ENCODE measurements at places on chromosomes 6 and 20.
A peak's percentile ranks its signal among the peaks of the same experiment; 100 is the strongest.

DNA sequence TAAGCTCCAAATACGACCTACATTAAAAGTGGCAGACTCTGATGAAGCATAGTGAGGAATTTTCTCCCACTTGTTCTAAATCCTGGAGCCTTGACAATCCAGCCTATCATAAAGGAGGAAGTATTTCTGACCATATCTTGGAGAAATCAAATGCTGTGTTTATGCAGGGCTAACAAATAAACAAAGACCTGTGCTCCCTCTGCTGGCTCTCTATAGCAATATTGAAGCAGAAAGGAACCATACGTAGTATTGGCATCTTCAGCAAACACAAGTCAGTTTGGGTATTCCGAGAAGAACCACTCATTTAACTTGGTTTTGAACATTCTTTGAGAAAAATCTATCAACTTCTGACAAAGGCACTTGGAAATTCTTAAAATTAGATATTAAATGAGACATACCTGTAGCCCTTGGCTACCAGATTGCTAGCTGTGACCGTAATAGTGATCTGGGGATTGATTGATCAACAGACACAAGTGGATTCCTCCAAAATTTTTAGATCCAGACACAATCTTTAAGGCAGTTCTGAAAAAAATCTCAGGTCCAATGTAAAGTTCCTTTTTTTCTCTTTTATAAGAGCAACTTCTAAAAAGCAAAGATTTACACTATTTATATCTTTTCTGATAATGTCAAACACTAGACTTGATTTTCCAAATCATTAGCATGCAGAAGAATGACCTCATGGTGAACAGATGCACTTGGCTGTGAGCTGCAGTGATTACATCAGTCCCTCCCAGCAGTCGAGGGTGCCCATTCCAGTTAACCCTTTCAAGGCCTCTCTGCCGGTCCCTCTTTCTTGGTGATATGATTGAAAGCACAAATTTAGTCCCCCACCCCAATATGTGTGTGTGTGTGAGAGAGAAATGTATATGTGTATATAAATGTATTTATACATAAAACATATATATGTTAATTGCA lies 40.2 kb downstream of the INSM1 start:
- DNase-seq: peak; percentile 5

DNA sequence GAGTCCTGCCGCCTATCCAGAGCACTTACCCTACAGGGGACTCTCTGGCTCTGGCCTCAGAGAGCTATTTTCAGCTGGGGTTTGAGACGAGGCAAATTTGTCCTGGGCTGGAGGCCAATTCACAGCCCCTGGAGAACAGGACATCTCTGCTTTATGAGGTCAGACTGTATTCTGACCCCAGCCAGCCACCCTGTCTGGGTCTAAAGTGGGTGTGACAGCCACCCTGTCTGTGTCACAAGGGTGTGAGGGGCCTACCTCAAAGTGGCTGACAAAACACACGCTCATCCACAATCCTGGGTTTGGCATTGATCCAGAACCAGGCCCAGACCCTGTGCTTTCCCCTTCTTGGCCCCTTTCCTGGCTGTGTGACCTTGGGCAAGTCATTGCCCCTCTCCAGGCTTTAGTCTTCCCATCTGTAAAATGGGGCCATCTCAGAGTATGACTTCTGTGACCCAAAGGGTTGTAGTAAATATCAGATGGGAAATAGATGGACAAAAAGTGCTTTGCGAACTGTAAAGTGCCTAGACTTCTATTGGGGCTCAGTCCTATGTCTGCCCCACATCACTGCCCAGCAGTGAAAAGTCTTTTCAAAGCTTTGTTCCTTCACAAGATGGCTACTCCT lies 44.1 kb upstream of the TGM2 start:
- peak; percentile 66 for DNase-seq

DNA sequence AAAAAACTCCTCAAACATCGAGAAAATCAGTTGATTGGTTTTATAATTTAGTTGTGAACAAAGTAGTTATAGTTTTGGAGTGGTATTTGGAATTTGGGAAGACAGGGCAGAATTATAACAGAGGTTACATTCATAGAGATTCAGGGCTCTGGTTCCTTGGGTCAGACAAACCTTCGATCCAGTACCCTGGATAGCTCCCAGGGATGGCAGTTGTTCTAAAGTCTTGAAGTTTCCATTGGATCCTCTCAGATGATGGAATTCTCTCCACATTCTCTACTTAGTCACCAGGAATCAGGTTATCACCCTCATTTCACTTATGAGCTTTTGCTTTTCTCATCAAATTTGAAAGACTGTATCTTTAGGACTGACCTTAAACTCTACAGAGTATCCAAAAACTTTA lies 285.1 kb downstream of the CENPW start:
- peak; percentile 64 for DNase-seq

DNA sequence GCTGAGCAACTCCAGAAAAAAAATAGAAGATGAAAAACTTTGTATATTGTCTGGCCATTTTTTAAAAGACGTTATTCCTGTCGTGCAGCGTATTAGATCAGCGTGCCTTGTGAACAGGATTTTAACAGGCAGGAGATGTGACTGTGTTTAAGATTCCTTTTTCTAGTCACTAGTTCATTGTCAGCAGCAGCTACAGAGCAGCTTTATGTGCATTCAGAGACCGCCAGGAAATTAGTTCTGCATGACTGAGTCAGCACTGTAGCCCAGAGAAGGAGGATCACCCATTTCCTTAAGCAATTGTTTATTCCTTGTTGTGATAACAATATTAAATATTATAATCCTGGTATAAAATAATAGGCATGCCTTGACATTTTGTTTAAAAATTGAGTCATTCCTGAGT lies 75.4 kb upstream of the ADGRB3 start:
- DNase-seq: peak; percentile 22

GRCh38 chr6:157674061-157674460 lies 149.0 kb upstream of the SNX9 start:
- no peak for DNase-seq

GRCh38 chr20:37406010-37406998 lies 60.4 kb downstream of the SRC start:
- peak; percentile 38 for DNase-seq

GRCh38 chr6:116682334-116682712 lies 1.3 kb downstream of the KPNA5 start:
- DNase-seq: no peak

GRCh38 chr20:418858-419365 lies 10.8 kb downstream of the RBCK1 start:
- no peak for DNase-seq

GRCh38 chr6:18412644-18413043 lies 25.5 kb downstream of the RNF144B start:
- DNase-seq: peak; percentile 82

DNA sequence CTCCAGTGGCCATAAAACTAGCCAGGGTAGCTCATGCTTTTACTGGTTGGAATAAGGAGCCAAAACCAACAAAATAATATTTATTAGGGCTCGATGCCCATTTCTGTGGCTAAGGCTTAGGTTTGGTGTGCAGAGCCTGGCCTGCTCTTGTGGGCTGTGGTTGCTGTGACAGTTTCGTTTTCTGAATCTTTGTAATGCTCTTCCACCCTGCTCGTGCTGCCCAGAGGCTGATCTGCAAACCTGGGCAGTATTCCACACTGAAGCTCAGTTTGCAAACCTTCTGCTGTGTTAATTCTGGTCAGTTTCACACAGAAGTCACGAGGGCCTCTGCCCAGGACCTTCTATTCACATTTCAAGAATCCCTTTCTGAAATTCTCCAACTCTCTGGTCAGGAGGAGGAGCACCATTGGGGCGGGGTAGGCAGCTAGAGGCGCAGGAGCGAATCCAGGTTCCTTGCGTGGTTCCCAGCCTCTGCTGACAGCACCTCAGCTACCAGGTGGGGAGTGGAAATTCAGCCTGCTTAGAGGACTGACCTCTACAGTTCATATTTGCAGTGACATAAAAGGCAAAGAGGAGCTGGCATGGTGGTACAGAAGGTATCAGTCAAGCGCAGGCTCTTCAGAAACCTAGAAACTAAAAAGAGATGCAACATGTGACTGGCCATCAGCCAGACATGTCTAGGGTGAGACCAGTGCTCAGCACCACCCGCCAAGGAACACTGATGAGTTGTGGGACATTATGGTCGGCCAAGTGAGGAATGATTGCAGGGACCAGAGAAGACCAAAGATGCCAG lies 14.3 kb upstream of the C20orf144 start:
- DNase-seq: peak; percentile 84

- DNase-seq: no peak
These were observed 45.3 kb downstream of the B4GALT5 start for GRCh38 chr20:49668181-49668877.

GRCh38 chr6:31170600-31170881 lies at the start of gene POU5F1:
TSS of gene POU5F1 (minus strand) at chr6:31170682. CDS start at chr6:31170620, 62 bp downstream.
- DNase-seq: no peak

DNA sequence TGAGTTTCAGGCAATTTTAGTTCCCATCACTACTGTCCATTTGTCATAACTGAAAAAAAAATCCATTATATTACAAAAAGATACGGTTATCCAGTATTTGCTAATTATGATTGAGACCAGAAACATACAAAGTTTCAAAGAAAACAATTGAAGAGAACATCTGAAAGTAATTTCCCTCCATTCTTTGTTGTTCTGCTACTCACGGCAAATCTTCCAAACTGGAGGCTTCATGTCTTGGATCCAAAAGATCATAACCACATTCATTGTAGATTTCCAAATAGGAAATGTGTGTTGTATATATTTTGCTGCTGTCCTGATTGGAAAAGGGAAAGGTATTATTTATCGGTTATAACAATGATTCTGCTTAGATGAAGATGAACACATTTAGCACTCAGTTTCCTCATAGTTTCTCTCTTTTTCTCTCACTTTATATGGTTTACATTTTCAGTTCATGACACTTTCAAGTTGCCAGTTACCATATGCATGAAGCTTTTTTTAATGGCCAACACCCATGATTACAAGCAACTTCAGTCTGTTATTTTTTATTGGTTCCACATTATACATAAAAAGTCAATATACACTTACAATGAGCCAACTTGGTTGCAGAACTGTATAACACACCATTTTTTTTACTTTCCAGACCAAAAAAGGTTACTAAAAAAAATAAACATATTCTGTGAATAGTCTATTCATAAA lies 90.4 kb downstream of the KIF6 start:
- DNase-seq: no peak

- DNase-seq: no peak
These were observed 77.8 kb downstream of the CD164 start for GRCh38 chr6:109304284-109305015.

- no peak for DNase-seq
These were observed 665.6 kb downstream of the PTPRT start for GRCh38 chr20:42524058-42524457.

- DNase-seq: no peak
These were observed 952.5 kb upstream of the MAN1A1 start for GRCh38 chr6:120302041-120302440.

DNA sequence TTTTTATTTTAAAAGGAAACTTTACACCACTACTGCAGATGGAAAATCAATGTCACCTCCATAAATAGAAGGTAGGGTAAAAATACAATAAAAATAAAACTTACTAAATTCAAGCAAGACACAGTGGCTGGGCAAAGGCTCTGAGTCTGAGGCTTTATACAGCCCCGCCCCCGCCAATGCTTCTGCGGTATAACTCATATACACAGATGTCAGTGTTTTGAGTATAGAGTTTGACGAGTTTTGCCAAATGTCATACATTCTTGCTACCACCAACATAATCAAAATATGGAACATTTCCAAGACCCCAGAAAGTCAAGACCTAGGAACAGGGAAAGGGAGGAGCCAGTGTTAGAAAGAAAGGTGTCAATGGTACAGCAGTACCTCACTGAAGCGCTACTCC lies 12.8 kb downstream of the NFATC2 start:
- DNase-seq: peak; percentile 60

GRCh38 chr6:111681860-111682259 lies 76.2 kb upstream of the TRAF3IP2 start:
- DNase-seq: no peak

DNA sequence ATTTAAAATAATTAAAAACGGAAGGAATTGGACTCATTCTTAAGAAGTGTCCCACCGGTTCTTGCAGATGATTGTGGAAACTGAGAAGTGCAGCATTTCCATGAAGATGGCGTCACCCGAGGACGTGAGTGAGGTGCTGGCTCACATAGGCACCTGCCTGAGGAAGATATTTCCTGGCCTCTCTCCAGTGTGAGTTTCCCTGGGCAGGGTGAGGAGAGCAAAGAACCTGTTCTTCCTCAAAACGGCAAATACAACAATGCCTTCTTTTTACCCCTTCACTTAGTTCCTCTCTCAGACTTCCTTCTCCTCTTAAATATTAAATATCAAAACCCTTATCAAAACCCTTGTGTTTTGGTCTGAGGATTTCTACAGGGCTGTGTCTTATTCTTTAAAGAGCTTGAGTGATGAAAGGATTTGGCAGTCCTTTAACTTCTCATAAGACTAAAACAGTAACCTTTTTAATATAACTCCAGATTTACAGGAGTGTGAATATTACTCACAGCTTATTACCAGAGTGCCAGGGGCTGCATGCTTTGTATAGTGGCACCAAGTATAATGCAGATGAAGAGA lies 156.3 kb downstream of the CARMIL1 start:
- DNase-seq: no peak

DNA sequence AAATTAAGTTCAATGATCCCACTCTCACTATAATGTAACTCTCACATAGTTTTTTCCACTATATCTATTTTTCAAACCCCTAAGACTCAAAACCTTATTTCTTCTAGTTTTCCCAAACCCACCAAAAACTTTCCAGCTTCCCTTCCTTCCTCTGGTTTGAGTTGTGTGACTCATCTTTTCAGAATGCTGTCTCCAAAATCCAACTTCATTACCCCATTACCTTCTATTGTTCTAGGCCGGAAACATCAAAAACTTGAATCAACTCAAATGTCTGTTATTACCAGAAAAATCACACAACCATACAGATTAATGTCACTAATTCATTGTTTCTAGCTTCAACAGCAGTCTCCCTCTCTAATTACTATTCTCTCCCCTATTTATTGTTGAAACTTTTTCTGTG lies 1090.3 kb downstream of the HACE1 start:
- peak; percentile 0 for DNase-seq

- DNase-seq: no peak
These were observed 60.4 kb downstream of the SCAND1 start for GRCh38 chr20:35893942-35894341.

DNA sequence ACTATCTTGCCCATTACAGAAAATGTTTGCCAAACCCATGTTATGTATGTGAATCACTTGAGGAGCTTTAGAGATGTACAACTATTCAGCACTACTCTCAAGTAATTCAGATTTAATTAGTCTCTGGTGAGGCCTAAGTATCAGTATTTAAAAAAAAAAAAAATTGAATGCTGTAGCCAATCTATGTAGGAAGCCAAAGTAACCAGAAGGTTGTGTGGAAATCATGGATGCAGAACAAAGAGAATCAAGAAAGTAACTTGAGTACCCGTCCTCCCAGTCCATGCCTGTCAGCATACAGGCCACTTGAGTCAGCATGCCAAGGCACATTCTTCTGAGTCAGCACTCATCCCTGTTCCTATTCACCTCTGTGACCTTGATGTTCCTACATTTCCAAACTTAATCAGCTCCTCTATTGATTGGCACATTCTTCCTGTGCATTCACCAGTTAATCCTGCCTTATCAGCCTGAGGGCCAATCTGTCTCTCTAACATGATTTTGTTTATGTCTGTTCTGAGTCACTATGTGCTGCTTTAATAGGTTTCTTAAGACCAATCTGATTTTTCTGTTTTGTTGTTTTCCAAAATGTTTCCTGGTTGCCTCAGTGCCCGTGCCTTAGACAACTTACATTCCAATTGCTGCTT lies 165.6 kb downstream of the KCNQ5 start:
- DNase-seq: peak; percentile 75

GRCh38 chr20:60921022-60921622 lies 330.9 kb upstream of the CDH4 start:
- no peak for DNase-seq

All from fibroblast of skin of back (primary cell).